ENCODE measurements at places on chromosomes 16 and 17.

DNA sequence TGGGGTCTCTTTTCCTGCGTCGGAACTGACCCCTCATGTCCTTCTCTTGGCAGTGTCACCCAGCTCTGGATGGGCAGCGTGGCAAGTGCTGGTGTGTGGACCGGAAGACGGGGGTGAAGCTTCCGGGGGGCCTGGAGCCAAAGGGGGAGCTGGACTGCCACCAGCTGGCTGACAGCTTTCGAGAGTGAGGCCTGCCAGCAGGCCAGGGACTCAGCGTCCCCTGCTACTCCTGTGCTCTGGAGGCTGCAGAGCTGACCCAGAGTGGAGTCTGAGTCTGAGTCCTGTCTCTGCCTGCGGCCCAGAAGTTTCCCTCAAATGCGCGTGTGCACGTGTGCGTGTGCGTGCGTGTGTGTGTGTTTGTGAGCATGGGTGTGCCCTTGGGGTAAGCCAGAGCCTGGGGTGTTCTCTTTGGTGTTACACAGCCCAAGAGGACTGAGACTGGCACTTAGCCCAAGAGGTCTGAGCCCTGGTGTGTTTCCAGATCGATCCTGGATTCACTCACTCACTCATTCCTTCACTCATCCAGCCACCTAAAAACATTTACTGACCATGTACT lies 13.2 kb downstream of the IGFBP4 start:
- no peak for DNase-seq

- DNase-seq: no peak
Observed at GRCh38 chr17:49086649-49087048, 45.9 kb upstream of the B4GALNT2 start.

DNA sequence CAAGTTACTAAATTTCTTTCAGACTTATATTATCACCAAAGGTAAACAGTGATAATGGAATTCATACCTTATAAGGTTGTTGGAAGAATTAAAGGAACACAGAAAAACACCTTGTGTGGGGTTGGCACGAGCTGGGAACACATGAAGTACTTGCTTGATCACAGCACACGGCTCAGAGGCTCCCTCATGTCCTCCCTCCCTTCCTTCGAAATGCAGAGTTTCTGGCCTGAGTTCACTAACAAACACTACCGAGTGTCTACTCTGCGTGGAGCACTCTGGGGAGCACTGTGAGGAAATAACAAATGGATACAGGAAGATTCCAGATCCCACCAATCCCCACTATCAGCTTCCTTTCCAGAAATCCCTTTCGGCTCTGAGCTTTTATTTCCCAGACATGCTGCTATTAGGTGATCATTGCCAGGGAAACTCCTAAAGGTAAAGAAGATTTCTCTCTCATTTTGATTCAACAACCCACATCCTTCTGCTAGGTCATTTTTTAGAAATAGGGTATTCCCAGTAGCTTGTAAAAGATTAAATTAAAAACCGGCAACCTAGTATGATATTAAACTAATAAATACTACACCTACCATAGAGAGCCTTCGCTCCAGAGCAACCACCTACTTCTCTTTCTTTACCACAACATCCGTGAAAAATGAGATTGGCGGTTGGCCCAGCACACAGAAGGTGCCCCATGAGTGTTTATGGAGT lies 6.1 kb upstream of the HNF1B start:
- no peak for DNase-seq

- DNase-seq: no peak
Observed at GRCh38 chr17:41010441-41010840, 1.5 kb upstream of the KRTAP3-1 start.

- DNase-seq: peak; percentile 4
Observed at GRCh38 chr16:51569203-51569931, 418.3 kb upstream of the SALL1 start.

GRCh38 chr17:45270828-45271418 lies 9.0 kb upstream of the SPATA32 start:
- DNase-seq: no peak

- no peak for DNase-seq
Observed at GRCh38 chr17:1803280-1803679, 26.4 kb downstream of the SMYD4 start.

GRCh38 chr16:30356401-30357084 lies 1.4 kb upstream of the CD2BP2 start:
- DNase-seq: no peak

- DNase-seq: no peak
Observed at GRCh38 chr17:40331743-40332641, 23.0 kb downstream of the RARA start.

- no peak for DNase-seq
Observed at GRCh38 chr17:61537264-61537771, 53.7 kb downstream of the NACA2 start.

DNA sequence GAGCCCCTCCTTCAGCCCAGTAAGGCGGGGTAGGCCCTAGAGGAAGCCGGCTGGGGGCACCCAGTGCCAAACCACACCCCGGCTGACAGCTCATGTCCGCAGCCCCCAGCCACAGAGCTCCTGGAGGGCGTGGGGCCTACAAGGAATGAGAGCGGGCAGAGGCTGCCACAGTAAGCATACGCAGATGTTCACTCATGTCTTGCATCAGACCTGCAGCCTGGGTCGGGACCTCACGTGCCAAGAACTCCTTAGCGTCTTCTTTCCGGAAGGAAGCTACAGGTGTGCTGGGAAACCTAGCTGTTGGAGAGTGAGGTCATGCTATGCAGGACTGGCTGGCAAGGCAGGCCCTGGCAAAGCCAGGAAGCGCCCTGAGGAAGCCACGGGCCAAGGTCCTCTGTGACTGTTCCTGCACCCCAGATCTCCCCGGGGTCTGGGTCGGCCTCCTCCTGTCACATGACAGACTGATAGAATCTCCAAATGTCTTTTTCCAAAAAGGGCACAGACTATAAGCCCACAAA lies 1.6 kb downstream of the ZNF598 start:
- DNase-seq: peak; percentile 55

DNA sequence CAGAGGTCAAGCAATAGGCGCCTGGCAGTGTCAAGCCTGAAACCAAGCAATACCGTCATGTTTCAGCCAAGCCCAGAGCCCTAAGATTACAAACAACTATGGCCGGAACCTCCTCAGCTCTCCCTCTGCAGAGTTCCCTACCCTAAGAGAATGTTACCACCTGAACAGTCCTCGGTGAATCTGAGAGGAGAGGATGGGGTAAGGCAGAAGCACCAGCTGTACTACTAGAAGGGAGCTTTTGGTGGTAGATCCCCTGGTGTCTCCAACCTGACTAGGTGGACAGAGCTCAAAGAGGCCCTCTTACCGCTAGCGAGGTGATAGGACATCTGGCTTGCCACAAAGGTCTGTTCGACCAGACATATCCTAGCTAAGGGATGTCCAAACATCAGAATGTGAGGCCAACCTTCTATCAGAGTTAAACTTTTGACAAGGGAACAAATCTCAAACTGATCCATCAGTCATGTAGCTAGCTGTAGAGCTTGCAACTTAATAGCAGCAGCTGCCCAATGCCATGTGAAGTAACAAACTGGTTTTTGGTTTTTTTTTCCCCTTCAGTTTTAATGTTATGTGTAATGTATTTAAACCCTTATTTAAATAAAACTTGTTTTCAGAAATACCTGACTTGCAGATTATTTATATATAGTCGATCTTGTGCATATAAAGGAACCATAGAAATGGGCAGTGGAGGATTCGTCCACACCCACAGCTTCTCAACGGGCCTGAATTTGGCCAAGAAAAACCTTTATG lies 2.5 kb downstream of the EIF1 start:
- DNase-seq: no peak

DNA sequence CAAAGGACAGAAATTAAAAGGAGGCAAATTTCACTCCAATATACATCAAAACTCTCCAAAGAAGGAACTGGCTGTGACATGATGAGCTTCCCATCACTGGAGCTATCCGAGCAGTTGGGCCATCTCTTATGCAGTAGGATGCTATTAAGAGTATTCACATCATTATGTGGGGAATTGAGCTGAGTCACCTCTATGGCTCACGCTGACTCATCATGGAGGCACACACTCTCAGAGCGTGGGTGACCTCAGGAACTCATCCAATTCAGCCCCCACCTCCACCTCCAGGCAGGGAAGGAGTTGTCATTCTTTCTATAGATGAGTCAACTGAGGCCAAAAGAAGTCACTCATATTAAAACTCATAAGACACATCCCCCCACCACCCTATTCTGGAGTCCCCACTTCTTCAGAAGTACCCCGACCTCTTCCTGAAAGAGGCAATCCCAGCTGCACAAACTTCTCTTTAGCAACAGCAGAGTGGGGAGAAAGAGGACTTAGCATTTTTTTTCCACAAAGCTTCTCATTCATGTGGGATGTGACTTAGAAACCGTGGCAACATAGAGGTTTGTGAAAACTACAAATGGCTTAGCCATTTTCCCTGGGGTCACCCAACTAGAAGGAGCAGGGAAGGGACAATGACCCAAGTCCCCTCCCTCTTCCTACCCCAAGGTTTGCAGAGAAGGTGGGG lies 32.5 kb downstream of the ABCC12 start:
- DNase-seq: peak; percentile 99

GRCh38 chr16:65318590-65319257 lies 196.9 kb upstream of the CDH11 start:
- peak; percentile 25 for DNase-seq

DNA sequence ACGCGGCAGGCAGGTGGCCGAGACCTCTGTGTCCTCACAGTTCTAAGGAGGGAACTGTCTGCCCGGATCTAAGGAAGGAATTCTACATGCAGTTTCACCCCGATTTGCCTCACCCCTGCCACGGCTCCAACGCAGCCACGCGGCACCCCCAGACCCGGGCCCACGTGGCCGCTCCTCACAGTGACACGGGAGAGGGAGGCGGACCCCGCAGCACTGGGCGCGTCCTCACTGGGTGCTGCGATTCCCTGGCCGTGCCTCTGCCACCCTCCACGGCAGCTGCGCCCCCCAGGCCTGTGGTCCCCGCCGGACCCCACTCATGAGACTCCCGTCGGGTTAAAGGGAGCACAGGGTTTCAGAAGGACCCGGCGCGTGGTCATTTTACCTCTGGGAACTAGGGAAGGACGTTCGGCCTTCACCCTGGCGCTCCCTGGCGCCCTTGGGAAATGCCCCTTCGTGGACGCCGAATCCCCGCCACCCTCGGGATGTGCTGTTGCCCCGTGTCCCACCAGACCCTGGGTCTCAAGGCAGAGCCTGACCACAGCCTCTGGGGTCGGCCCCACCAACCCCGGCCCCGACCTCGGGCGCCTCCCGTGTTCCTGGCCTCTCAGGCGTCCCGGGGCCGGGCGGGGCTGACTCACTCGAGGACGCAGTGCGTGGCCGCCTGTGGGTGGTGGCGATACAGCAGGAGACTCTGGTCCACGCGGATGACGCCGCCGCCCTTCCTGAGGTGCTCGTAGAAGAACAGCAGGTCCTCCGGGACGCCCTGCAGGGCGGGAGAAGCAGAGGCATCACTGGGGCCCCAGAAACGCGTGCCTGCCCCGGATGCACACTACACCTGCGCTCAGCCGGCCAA lies 118.8 kb upstream of the METRNL start:
- DNase-seq: no peak

- no peak for DNase-seq
Observed at GRCh38 chr16:684961-685696, 995 bp upstream of the JMJD8 start.

DNA sequence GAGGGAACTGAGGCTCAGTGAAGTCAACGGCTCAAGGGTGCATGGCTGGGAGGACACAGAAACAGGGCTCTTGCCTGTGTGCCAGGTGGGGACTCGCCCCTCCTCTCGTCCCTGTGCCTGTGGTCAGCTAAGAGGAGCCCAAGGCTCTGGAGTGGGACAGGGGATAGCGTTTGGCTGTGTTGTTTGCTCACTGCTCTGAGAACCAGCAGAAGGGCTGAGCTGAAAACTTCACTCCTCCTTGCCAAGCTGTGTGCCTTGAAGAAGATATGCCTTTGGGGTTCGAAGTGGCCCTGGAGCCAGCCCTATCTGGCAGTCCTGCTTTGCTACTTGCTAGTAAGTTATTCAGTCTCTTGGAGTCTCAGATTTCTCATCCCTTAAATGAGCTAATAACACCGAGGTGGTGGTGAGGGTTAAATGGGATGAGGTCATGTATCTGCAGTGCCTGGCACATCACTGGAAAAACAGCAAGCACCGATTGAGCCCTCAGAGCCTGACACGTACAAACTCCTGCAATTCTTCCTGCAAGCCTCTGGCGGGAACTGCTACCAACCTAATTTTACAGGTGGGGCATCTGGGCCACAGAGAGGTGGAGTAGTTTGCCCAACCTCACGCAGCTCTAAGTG lies 17.7 kb downstream of the FOXL1 start:
- DNase-seq: peak; percentile 58

DNA sequence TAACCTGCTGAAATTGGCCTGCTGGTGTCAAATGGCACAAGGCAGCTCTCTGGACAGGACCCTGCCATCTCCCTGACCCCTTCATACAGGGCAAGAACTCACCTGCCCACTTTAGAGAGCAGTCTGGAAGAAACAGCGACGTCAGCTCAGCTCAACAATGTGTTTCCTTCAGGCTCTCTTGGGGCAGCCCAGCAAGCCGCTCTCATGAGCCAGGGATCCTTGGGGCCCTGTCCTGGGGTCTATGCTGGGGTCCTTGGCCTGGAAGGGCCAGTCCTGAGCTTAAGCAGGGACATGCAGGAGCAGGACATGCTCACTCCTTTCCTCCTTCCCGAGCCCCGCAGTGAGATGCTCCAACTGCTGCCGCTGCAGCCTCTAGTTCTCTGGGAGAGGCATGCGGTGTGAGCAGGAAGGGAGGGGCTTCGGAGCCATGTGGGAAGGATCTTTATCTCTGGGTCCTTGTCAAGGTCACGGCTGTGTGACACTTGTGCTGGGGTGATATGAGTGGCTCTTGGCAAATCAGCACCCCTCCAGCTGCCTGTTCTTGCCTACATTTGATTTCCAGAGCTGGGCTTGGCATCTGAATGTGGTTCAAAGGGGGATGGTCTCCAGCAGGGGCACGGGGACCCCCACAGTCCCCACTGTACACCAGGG lies 3.4 kb downstream of the C1QTNF1 start:
- DNase-seq: no peak

DNA sequence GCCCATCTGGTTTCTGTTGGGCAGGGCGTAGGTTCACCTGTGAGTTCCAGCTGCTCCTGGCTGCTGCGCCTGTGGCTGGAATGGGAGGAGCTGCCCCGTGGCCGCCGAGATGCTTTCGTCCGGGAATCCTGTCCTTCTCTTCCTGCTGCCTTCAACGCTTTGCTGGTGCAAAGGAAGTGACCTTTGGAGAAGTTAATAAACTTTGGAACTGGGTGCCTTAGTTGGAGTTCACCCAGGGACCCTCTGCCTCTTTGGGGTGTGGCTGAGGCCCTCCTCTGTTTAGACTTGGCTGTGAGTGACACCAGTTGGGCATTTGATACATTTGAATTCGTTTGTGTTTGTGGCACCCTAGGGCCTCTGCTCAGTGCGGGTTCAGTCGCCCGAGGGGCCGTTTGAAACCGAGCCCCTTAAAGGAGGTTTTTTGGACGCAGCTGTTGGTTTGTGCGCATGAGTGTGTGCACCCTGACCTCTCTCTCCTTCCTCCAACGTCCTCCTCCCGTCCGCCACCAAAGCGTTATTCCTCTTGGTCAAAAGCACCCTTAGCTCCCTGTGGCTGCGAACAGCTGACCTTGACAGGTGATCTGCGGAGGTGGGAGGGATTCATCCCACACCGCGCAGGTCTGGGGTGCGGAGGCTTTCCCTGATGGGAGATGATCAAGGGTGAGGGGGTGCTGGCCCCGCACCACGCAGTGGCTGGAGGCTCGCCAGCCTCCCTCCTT lies 9.0 kb upstream of the SECTM1 start:
- no peak for DNase-seq
